ENCODE measurements at places on chromosomes 16 and 17.
A peak's percentile ranks its signal among the peaks of the same experiment; 100 is the strongest.

- DNase-seq: no peak
Measured at GRCh38 chr17:50642722-50643656, 8.3 kb downstream of the ABCC3 start.

DNA sequence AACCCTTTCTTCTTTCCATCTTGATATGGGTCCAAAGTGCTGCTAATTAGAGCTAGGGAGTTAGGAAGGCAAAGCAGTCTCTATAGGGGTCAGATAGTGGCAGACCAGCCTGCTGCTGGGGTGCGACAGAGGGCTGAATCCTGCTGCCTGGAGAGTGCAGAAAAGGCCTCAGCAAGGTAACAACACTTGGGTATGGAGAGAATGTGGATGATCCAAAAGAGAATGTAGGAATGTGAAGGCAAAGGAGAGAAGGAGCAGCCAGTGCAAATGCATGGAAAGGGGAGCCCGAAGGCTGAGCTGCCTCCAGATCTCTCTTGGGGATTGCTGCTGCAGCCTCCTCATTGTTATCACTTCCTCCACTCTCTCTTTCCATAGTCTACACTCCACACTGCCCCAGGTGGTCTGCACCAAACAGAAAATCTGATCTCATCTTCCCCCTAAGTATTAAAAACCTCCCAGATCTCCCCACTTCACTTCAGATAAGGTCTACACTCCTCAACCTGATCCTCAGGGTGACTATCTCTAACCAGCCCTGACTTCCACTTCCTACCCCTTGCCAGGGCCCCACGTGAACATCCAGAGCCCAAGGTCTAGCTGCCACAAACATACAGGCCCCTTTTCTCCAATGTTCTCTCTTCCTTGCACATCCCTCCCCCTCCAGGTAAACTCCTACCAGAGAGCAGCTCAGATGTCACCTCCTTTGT lies 28.8 kb downstream of the TOM1L2 start:
- no peak for DNase-seq

DNA sequence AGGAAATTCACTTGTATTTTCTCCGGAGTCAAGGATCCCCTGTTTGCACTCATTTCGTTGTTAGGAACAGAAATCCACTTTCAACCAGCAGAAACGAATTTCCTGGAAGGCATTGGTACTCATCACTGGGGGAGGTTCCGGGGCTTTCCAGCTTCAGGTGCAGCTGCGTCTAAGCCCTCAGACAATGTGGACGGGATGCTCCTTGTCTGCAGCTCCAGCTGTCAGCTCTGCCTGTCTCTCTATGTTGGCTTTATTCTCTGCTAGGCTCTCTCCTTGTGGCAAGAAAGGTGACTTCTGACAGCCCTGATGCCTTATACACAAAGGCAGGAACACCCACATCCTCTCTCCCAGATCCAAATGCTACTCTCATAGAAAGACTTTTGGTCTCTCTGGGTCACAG lies 183.9 kb upstream of the HSBP1 start:
- DNase-seq: no peak

GRCh38 chr17:3729881-3730280 lies 6.2 kb downstream of the HASPIN start:
- DNase-seq: no peak

DNA sequence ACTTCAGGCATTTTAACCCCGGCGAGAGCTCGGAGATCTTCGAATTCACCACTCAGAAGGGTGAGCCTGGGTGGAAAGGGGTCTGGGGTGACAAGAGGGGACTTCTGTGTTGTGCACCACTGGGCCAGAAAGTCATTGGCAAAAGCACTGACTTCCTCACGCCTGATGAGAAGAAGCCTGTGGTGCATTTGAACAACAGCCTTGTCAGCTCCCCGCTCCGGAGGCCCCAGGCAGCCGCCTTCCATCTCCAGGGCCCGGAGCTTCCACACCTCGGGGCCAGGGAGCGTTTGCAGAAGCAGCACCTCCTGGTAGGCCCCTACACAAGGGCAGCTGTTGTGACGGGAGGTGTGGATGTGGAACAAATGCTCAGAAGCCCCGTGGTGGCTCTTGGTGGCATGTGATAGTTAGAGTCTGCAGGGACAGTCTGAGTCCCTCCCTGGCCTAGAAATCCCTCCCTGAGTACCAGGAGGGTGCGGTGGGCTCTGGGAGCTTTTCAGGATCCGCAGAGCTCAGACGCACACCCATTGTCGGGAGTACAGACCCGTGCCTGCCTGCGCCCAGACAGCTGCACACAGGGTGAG lies 9.7 kb downstream of the CACNG1 start:
- no peak for DNase-seq

DNA sequence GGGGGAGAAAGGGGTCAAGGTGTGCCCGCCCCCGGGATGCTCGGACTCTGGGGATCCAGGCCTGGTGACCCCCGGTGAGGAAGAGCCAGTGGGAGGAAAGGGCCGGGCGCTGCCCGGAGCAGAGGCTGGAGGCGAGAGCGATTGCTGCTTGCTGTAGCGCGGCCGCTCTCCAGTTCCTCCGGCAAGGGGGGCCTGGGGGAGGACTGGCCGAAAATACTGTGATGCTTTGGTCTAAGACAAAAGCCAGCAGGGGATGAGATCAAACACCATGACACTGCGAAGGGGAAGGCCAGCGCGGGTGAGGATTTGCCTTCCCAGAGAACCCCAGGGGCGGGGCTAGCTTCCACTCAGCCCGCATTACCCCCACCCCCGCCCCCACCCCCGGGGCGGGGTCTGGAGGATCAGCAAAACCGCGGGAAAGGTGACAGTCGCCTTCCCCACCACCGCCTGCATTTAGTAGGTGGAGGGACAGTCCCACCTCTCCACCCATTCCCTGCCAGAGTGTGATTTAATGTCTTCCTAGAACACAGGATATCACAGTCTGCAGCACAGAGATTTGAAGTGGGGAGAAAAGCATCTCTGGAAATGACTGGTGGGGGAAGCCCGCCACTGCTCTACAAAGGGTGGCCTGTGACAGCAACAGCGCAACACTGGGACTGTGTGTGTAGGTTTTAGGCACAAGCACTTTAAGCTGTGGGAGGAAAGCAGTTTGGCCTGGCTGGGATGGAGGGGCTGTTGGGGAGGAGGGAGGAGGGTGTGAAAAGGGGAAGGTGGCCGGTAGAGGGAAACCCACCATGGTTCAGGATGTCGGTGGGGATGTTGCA lies 25.7 kb downstream of the MRC2 start:
- DNase-seq: peak; percentile 54

DNA sequence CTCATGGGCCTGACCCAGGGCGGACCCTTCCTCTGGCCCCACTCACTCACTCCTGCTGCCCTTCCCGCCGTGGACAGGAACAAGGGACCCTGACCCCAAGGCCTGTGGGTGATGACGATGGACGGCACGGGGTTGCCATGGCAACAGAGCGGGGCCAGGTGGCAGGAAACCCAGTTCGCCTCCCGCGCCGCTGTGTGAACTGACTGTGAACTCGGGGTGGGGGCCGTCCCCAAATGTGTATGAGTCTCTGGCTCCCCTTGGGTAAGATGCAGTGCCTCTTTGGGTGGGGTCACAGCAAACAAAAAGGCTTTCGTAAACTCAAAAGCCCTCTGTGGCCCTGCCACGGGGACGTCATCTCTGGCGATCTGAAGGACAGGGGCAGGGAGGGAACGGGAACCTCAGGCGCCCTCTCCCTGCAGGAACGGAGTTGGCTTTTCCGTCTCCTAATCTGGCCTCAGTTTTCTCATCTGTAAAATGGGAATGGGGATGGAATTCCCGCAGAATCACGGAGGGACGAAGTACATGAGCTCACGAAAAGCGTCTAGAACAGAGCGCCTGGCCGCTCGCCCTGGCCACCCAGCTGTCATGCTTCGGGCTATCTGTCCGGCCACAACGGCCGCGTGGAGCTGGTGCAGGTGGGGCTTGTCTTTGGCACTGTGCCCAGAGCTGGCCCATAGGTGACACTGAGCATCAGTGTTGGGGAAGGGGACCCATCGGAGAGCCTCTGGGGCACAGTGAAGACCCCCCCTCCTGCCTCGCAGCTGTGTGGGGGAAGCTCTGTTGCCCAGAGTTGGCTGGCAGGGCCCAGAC lies 44.9 kb upstream of the PABPN1L start:
- no peak for DNase-seq

GRCh38 chr17:37025847-37026530 lies 77.2 kb downstream of the AATF start:
- no peak for DNase-seq

GRCh38 chr17:75542229-75542628 lies 16.7 kb downstream of the LLGL2 start:
- no peak for DNase-seq

GRCh38 chr16:81539759-81540472 lies 95.3 kb downstream of the CMIP start:
- no peak for DNase-seq

DNA sequence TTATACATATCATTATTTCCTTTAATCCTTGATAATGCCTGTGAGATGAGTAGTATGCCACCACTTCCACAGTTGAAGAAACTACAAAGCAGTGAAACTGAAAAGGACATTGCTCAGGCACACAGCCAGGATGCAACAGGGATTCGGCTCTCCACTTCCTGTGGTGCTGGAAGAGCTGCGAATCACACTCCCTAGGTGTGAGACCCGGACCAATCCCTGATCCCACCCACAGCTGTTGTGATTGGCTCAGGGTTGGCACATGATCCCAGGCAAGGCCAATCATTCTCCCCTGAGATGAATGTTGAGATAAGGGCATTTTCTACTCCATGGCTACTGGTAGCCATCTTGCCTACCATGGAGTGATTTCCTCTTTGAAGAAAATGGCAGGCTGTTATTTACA lies 218.2 kb downstream of the TMEM114 start:
- no peak for DNase-seq

- no peak for DNase-seq
Measured at GRCh38 chr16:52611817-52612673, 65.1 kb upstream of the TOX3 start.

DNA sequence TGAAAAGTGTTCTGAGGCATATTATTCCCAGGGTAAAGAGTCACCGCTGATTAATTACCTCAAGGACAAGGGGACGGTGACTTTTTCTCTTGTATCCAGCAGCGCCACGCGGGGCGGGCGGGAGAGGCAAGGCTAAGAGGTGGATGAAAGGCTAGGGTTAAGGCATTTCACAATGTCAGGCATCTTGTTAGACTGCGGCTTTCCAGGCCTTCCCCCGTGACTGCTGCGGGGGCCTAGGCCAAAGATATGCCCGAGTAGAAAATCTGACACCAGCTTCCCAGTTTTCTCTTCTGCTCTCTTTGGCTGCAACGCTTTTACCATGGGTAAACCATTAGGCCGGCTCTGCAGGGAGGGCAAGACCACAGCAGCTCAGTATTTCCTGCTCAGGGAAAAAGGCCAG lies 698.2 kb downstream of the MAF start:
- DNase-seq: no peak

DNA sequence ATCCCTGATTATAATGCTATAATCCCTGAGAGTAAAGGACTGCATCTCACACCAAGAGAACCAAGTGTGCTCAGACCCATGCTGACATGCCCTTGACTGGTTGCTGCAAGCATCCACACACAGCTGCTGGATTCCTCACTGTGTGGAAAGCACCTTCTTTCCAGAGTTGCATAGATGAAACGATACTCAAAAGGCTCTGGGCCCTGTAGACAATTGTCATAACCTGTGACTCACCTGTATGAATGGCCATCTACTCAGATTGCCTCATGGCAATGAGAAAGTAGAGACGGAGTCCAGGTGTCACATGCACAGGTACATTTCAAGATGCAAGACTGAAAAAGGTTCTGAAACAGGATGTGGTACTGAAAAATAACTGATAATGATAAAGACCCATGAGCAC lies 58.1 kb downstream of the MPHOSPH6 start:
- DNase-seq: no peak

DNA sequence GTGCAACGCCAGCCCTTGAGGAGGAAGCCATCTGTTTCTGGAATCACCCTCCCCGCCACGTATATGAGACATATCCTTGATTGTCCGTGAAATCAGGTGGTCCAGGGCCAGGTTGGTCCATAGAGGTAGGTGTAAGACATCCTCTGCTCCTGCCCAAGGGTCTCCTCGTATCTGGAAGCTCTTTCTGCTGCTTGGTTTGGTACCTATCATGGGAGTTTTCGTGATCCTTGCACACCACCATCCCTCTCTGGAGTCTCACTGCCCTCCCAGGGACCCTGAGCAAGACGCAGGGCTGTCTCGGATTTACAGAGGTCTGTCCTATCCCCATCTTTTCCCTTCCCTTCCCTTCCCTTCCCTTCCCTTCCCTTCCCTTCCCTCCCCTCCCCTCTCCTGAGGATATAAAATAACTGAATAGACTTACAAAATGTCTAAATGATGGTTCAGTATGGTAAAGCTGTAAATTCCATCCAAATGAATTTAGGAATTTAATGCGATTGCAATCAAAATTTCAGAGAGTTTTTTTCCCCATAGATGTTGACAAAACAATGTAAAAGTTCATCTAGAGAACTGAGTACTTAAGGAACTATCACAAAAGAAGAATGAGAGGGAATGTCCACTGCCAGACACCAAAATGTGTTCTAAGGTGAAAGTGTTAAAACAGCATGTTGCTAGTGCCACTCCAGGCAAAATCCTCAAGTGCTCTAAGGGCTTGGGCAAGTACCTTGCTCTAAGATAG lies 2.0 kb upstream of the CCDC42 start:
- no peak for DNase-seq

GRCh38 chr17:43389046-43389947 lies 9.5 kb upstream of the ARL4D start:
- DNase-seq: no peak

DNA sequence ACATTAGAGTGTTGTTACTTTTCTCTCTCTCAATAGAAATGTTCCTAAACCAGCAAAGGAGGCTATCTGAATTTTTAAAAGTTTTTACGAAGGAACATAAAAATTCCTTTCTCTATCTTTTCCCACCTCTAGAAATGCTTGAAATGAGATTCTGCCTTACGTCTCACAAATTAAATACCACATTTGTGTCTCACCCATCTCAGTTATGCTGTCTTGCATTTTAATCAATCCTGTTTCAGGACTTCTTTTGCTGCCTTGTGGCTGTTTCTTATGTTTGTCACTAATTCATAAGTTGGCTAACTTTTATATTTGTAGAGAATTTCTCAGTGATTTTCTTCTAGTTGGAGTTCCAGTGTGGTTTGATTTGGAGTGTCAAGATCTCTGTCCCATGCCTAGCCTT lies 3.5 kb downstream of the OMG start:
- DNase-seq: no peak

All from GM18507 (cell line).